Posterior cingulate gyrus (tissue), 11 donors: ENCODE measurements at places on chromosomes 12 and 14.
A peak's percentile ranks its signal among the peaks of the same experiment; 100 is the strongest.

DNA sequence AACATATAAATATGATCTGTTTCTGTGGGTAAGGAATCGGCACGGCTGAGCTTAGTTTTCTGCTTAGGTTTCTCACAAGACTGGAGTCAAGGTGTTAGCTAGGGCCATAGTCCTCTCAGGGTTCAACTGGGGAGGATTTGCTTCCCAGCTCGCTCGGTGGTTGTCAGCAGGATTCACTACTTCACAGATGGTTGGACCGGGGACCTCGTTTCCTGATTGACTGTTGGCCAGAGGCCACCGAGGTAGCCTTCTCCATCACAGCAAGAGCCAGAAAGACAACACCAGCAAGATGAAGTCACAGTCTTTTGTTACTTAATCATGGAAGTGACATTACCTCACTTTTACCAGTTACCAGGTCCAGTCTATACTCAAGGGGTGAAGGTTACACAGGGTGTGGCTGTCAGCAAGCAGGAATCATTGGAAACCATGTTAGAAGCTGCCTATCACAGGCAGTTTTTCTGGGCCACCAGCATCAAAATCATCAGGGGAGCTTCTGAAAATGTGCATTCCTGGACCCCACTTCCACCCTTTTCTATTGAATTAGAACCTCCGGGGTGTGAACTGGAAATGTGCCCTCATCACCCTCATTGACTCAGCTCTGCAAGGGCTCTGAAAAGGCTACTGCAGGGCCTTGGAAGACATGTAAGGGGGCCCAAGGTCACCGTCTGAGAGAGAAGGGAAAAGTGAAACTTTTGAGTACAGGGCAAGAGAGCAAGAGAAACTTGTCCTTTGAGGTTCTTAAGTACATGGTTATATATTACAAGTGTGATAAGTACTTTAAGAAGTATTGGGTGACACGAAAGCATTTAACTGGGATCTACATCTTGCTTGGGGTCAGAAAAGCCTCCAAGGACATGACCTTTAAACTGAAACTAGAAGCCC is 10.9 kb downstream of the COPS7A start:
- peak; percentile 24 for DNase-seq

- DNase-seq, result no peak
Observed at GRCh38 chr12:102301547-102301946, 103.9 kb upstream of the PMCH start.

DNA sequence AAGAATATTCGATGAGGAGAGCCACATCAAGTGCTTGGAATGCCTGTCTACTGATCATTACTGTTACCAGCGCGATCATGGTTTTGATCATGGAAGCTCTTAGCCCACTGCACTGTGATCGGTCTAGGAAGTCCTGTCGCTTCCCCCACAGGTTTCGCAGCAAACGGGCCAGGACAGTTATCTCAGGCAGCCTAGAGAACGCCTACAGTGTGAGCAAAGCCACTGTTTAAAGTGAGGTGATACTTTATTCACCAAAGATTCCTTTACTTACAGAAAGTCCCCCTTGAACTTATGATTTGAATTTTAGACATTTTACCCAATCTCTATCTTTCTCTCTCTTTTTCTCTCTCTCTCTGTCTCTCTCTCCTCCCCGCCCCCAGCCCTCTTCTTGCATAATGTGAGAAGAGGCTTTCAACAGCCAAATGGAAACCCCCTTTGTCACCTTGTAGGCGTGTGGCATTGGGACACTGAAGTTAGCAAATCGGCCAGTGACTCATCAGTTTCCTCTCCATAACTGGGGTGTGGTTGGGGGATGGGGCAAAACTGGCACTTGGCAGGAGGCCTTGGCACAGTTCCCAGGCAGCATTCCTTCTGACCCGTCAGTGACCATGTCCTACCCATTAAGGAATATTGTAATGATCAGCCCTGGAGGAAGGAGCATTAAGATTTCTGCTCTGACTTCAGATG is 214.8 kb downstream of the CHST11 start:
- peak; percentile 62 for DNase-seq

DNA sequence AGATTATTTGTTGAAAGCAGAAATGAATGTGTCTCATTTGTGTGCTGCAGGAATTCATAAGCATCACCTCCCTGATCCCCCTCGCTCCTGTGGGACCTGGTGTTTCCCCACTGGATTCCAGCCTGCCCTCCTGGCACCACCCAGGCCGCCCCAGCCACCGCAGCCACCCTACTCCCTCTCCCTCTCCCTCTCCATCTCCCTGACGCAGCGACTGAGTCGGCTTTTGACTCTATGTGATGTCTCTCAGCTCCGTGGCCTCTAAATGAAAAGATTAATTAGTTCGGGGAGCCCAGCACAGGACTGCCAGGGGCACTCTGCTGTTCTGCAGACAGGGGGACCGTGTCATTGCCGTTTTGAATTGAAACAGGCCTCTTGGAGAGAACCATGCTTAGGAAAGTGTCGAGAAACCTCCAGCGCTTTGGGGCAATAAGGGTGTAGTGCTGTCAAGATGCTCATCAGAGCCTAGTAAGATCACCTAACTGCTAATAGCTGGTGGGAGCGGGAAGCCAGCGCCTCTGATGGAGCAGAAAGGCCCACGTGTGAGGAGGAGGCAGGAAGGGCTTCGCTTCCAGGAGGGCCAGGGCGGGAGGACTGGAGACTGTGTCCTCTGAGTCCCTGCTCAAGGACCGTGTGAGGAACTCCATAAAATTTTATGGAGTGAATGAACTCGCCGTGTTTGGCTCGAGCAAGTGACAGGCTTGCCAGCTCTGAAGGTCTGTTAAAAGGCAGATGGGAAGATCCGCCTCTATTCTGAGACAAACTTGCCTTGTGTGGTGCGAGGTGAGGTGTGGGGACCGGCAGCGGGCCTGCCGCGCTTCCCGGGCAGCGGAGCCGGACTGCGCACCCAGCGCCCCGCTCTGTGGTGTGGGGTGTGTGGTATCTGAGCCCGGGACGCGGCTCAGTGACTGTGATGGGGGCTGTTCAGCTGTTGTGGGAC is 157.4 kb upstream of the C14orf180 start:
- DNase-seq, result peak; percentile 29

DNA sequence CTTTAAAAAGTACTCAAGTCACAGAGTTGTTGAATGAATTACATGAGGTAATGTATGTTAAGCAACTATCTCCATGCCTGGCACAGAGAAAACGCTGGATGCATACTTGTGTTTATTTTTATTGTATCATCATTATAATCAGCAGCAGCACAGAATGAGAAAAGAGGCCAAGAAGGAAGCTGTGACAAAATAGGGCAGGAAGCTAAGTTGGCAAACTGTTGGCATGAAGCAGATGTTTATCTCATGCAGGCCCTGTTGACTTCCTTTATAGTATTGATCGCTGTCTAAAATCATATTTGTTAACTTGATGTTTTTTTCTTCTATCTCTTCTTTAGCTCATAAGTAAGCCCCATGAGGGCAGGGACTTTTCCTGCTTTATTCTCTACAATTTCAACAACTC is 466.6 kb downstream of the TRHDE start:
- DNase-seq, result no peak

DNA sequence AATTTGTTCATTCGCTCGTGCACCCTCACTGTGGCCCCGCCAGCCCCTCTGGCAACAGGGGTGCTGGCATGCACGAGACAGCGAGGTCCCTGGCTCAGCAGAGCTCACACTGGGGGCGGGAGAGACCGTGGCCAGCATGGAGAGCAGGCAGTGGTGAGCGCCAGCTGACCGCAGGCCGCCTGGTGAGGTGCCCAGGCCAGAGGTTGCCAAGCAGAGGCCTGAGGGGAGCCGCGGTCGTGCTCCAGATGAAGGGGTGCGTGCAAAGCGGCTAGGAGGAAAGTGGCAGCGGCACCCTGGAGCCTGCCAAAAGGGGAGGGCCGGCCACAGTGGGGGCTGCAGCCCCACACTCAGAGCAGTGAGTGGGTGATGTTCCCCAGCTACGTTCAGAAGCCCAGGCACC is 56.1 kb downstream of the CDC42BPB start:
- DNase-seq, result peak; percentile 19

GRCh38 chr14:92088494-92088893 is 17.9 kb downstream of the ATXN3 start:
- no peak for DNase-seq

GRCh38 chr14:53384073-53384472 is 230.9 kb upstream of the DDHD1 start:
- no peak for DNase-seq

DNA sequence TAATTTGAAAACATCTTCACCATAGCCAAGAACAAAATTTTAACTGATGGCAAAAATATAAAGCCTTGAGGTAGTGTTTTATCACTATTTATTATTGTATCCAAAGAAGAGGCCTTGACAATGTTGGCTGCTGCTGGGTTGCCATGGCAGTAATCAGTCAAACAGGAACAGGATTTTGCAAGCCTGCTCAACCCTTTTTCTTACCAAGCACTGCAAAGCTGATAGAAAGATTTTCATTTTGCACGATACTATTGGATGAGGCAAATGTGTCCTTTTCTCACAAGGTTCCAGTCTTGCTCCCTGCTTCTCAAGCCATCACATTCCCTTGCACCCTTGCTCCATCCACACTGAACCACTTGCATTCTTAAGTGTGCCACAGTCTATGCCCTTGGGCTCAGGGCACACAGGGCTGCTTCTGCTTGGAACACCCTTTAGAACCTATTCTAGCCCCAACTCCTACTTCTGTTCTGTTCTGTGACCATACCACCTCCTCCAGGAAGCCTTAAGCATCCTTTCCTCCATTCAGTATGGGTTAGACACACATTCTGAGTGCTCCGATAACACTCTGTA is 76.5 kb upstream of the AMIGO2 start:
- DNase-seq, result no peak

DNA sequence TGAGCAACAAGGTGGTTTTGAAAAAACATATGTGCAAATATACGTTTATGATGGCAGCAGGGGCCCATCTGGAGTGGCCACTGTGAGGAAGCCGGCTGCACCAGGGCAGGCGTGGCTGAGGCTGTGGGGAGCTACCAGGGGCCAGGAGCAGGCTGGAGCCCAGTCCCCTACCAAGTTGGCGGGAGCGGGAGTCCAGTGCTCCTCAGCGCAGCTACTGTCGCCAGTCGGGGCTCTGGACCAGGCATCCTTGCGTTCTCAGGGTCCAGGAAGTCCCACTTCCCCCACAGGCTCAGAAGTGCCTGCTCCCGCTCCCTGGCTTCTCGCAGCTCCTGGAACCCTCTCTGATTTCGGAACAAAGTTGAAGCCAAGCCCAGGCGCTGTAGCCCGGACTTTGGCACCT is 1377.5 kb upstream of the FLRT2 start:
- DNase-seq, result no peak

- DNase-seq, result no peak
Observed at GRCh38 chr14:100904307-100905087, 975 bp upstream of the RTL1 start.

- no peak for DNase-seq
Observed at GRCh38 chr14:75487155-75487671, 35.1 kb upstream of the BATF start.

GRCh38 chr12:46693034-46693433 is 132.8 kb downstream of the SLC38A4 start:
- no peak for DNase-seq

GRCh38 chr12:68497107-68497506 is 113.6 kb upstream of the RAP1B start:
- no peak for DNase-seq
